ENCODE measurements at places on chromosomes 12 and 14.

- DNase-seq: no peak
Measured at GRCh38 chr12:26431211-26431610, 235.8 kb downstream of the SSPN start.

- DNase-seq: no peak
Measured at GRCh38 chr14:33948145-33948868, 2.6 kb downstream of the EGLN3 start.

DNA sequence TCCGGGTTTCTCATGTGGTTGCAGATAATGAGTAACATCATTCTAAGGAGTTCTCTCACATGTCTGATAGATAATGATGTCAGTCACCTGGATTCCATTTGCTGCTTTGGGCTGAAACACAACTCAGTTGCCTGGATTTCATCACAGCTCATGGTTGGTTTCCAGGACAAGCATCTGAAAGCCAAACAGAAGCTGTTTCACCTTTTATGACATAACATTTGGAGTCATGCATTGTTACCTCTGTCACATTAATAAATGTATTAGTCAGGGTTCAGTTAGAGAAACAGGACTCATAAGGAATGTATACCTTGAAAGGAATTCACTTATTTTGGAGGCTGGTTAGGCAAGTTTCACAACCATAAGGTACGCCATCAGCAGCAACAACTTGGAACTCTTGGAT lies 251.9 kb upstream of the ATXN7L3B start:
- DNase-seq: no peak

DNA sequence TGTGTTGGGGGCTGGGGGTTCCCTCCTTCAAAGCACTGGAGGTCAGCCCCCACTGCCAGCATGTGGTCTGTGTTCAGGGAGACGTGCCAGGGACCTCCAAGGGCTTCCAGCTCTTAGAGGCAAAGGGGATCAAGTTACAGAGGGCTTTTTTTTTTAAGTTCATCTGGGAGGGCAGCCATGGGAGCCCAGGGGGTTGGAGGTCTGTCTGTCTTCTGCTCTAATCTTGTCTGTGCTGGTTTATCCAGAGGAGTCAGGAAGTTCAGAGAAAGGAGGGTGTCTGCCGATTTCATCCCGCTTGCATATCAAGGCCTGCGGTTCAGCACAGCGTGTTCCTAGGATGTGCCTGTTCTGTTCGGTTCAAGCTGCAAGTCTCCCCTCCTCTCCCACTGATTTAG lies 72.2 kb downstream of the TMEM132C start:
- no peak for DNase-seq

- peak; percentile 99 for DNase-seq
Measured at GRCh38 chr14:99683619-99684409, at the start of gene CYP46A1. TSS of gene CYP46A1 (plus strand) at chr14:99684298. CDS start at chr14:99684418, 120 bp downstream.

GRCh38 chr12:99745895-99746294 lies 98.3 kb downstream of the GARIN6 start:
- DNase-seq: no peak

GRCh38 chr12:98645572-98646067 lies 530 bp downstream of the APAF1 start:
- DNase-seq: no peak

DNA sequence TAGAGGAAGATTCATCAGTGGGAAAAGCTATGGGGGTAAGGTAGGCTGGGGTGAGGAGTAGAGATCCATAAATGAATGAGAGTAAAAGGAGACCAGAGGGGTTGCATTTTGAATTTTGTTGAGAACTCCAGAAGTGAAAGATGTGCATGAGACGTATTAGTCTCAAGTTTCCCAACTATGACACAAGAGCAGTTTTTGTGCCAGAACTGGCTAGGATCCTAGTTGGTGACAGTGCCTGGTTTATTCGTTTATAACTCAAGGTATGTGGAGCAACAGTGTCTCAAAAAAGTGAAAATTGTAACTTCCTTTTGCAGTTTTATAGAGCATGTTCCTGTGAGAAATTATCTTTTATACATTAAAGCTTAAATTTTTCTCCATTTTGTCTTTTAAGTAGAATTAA lies 377.0 kb downstream of the NPAS3 start:
- DNase-seq: no peak

GRCh38 chr12:97404093-97404492 lies 58.5 kb upstream of the RMST start:
- DNase-seq: no peak

DNA sequence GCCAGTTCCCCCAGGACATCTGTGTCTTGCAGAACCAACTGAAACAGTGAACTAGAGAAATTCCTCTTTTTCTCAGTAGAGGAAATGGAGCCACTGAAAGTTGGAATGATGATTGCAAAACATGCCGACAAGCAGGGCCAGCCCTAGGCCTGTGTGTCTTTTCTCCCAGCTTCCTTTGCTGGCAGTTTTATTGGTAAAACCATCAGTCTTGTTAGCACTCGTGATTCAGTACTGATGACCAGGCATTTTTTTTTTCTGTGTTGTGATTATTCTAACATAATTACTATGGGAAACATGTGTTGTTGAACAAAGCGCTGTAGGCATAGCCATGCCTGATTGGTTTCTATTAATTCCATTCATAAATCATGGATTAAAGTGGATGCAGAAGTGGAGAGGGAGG lies 620.7 kb downstream of the AACS start:
- no peak for DNase-seq

GRCh38 chr14:47269756-47270492 lies 405.5 kb downstream of the MDGA2 start:
- DNase-seq: no peak

DNA sequence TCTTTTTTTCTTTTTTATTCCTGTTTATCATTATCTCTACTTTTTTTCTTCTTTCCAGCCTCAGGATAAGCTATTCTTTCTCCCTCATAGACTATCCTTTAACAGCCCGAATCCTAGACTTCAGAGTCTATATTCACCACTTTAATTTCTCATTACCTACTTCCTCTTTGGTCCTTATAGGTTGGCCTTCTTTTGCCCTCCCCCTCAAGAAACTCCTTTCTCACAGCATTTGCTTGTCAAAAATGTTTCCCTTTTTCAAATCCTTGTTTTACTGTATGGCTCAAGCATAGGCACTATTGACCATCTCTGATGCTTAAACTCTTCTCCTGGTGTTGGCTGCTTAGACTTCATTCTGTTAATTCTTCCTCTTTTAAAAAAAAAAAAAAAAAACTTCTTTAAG lies 52.5 kb downstream of the KIAA0586 start:
- no peak for DNase-seq

- DNase-seq: no peak
Measured at GRCh38 chr12:32836710-32837109, 59.9 kb downstream of the PKP2 start.

DNA sequence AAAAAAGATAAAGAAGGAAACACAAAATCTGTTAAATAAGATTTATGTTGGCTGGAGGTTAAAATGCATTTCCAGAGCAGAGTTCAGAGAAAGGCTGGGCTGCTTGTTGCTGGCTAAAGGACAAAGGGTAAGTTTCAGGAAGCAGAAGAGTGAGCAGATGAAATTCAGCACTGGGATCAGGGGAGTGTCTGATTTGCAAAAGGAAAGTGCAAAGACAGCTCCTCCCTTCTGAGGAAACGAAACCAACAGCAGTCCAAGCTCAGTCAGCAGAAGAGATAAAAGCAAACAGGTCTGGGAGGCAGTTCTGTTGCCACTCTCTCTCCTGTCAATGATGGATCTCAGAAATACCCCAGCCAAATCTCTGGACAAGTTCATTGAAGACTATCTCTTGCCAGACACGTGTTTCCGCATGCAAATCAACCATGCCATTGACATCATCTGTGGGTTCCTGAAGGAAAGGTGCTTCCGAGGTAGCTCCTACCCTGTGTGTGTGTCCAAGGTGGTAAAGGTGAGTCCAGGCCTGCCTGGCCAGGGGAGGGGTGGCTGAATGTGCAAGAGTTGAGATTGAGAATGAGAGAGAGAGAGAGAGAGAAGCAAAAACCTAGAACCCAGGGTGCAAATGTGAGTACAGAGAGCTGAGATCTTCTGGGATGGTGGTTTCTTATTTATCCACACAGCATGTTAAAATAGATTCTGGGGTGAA lies at the start of gene OAS1:
TSS of gene OAS1 (plus strand) at position 251 of the 703 bp plus-strand sequence. CDS start at position 329, 78 bp downstream.
- DNase-seq: no peak

GRCh38 chr14:83147006-83147405 lies 1613.4 kb upstream of the SEL1L start:
- no peak for DNase-seq

GRCh38 chr14:61516118-61516743 lies 179.1 kb upstream of the HIF1A start:
- no peak for DNase-seq

DNA sequence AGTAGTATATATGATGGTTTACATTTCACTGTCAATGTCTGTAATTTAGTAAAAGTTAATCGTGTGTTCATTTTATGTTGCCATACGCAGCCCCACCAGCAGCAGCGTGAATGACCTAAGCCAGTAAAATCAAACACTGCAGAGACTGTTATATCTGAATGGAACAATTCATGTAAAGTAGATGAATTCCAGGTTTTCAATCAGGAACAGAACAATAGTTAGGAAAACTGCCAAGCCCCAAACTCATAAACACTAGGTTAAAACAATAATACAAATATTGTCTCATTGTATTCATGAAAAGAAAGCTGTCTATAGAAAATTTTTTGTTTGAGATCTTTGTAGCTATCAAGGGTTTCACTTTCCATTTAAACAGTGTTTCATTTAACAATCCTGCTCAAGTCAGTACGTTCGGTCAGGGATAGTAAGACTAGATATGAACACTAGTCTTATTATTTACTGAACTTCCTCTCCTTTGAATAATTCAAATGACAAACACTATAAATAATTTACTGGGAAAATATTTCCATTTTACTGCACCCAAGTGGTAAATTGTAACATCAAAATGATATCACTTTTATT lies 256.8 kb upstream of the FLRT2 start:
- DNase-seq: no peak

DNA sequence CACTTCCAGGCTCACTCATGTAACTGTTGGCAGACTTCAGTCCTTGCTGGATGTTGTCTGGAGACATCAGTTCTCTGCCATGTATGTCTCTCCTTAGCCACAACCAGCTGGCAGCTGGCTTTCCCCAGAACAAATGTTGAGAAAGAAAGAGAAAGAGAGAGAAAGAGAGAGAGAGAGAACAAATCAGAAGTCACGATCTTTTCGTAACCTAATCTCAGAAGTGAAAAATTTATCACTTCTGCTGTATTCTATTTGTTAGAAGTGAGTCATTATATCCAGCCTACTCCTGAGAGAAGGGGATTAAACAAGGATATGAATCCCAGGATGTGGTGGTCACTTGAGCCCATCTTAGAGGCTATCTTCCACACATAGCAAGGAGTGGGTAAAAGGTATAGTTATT lies 101.2 kb downstream of the BTG1 start:
- no peak for DNase-seq

GRCh38 chr12:122724641-122725243 lies 5.9 kb downstream of the HCAR1 start:
- no peak for DNase-seq

- no peak for DNase-seq
Measured at GRCh38 chr14:91252871-91253794, 8.6 kb upstream of the GPR68 start.

DNA sequence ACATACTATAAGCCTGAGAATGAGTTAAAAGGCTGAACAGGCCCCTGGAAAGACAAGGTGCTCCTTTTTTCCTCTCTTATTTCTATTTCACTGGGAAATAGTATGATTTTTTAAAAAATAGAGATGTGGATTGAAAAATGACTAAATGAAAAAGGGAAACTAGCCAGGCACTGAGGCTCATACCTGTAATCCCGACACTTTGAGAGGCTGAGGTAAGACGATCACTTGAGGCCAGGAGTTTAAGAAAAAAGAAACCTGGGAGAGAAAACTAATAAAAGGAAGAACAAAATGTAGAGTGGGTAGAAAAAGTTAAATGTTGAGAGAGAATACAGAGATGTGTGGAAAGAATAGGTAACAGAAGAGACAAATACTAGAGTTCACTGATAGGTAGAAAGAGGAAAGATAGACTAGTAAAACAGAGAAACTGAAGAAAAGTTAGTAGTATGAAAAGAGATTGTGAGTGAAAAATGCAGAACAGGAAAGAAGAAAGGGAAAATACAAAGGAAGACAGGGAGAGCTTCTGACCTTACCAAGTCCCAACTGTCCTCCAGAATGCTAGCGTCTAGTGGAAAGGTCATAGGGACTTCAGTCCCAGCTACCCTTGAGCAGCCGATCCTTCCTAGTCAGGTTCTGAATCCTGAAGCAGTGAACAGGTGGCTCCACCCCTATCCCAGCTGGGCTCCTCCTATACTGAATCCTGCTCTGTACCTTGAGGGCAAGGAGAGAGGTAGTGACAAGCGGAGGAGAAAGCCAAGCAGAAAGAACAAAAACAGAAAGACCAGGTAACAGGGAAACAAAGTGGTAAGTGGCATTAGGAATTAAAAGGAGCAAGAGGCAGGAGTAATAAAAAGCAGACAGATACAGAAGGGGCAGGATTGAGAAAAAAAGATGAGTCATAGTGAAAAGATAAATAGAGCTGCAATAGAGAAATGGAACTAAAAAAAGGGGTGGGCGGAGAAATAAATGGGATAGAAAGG lies 7.3 kb downstream of the TMEM116 start:
- no peak for DNase-seq

DNA sequence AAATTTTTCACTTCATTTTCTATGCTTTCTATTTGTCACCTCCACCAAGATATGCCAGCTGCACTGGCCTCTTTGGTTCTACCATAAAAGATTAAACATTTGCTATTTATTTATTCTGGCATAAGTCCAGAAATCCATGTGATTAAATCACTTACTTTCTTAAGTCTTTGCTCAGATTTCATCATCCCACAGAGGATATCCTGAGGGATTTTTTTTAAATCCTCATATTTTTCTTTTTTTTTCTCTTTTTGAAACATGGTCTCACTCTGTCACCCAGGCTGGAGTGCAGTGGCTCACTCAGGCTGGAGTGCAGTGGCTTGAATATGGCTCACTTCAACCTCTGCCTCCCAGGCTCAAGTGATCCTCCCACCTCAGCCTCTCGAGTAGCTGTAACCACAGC lies 645.4 kb upstream of the ATXN7L3B start:
- DNase-seq: no peak

DNA sequence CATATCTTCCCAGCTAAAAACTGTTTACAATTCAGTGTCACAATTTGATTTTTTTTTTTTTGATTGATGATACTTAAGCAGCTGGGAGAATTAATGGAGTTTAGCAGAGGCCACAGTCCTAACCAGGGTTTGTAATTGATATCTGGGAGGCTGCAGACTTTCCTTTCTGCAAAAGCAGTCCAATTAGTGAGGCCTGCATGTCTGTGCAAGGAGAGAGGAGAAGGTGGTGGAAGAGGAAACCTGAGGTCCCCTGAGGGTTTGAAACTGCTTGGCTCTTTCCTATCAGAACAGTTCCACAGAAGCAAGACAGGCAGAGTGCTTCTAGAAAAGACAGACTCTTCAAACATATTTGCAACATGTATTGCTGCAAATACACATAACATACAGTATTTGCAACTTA lies 160.8 kb upstream of the KRR1 start:
- no peak for DNase-seq

- no peak for DNase-seq
Measured at GRCh38 chr14:56208520-56208919, 90.3 kb downstream of the PELI2 start.

Measured in stimulated activated CD8-positive, alpha-beta memory T cell treated with anti-CD3 and anti-CD28 coated beads, Interleukin-7, amount 100 ng/mL, for 48 hours (primary cell).